ENCODE measurements at places on chromosomes 12 and 14.

DNA sequence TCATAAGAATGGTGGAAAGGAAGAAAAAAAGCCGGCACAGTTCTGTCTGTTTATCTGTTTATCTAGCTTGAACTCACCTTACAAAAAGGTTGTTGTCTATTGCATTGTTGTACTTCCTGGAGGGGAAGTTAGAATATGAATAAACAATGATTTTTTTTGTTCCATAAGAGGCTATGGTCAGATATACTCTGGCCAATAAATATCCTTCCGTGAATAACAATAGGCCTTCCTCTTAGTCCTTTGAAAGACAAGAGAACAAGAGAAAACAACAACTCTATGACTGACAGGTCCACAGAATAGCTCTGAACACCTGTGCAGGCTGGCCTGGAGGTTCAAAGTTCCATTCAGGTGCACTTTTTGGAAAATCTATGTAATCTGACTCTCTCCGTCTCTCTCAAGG, 192.8 kb upstream of the KRR1 start:
- DNase-seq: no peak

GRCh38 chr12:129815846-129816245, 88.0 kb downstream of the TMEM132D start:
- DNase-seq: no peak

DNA sequence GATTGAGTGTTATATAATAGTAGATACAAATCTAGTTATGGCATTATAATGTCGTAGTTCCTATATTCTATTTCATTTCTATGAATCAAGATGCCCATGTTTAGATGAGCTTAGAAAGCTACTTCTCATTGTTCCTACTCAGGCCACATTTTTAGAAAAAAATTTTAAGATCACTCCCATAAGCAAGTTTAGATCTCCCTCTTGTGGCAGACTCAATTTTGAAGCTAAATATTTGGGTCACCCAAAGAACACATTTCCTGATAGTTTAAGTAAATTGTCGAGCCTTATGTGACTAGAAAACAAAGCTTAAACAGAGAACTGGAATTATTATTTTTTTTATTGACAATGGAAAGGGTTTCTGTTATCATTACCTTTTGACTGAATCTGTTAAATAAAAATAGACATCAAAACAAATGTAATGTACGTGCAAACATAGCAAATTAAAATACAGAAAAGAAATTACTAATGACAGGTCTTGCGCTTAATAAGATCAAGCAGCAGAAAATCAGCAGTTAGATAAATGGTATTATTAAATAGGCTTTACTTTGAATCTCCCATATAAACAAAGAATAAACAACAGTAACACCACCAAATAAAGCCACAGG, 180.2 kb downstream of the ACSS3 start:
- DNase-seq: no peak

- DNase-seq: no peak
These were observed 41.0 kb upstream of the KCNJ8 start for GRCh38 chr12:21815306-21816062.

DNA sequence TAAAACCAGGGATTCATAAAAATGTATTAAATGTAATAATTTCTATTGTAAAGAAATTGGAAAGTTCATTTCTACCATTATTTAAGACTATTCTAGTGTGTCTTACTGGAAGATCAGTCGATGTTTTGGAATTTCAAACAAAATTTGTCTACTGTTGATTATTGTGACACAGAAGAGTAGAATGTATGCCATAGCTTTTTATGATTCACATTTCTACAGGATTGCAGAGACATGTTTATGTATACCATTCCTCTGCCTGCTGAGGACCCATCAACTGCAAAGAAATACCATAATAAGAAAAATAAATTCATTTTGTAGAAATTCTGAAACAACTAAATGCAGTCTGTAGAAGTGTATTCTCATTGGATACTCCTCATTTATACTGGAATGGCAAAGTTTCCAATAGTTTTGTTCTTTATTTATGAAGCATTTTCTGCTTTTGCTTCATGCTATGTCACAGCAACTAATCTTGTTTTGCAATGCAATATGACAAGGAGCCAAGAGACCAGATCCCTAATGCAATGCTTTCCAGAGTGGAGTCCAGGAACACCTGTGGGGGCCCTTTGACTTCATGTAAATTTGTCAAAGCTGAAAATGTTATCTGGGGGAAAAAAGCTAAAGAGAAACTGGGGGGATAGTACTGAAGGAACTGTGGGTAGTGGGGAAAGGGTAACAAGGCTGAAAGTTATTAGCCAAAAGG, 172.9 kb upstream of the LRIG3 start:
- no peak for DNase-seq

DNA sequence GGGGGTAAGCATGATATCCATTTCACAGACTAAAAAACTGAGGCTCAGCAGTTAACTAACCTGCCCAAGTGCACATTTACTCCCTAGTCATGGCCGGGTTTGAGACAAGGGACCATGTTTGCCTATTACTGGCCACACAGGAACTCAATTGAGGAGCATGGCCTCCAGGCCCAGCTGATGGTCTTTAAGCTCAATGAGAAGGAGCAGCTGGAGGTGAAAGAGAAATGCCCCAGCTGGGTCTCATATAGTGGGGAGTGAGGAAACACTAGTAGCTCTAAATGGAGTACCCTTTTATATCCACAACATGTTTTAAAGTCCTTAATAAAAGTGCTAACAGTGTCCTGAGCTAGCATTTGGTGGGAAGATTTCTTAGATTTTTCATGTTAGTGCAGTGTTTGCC, 1.6 kb downstream of the TDP1 start:
- DNase-seq: no peak

DNA sequence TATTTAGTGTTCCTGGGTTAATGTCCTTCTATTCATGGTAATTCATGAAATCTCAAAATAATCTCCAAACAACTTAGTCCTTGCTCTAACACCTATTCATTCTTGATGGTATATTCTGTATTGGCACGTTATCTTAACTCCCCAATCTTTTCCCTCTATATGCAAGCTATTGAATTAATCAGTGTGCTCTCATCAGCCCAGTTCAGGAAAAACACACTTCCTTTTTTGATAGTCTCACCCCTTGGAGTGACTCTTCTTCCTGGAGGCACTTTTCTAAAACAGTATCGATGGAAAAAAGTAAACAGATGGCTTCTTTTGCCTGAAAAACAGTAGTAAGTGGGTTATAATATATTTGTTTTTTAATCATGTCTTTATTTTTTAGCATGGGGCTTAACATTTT, 28.6 kb downstream of the TULP3 start:
- DNase-seq: no peak

DNA sequence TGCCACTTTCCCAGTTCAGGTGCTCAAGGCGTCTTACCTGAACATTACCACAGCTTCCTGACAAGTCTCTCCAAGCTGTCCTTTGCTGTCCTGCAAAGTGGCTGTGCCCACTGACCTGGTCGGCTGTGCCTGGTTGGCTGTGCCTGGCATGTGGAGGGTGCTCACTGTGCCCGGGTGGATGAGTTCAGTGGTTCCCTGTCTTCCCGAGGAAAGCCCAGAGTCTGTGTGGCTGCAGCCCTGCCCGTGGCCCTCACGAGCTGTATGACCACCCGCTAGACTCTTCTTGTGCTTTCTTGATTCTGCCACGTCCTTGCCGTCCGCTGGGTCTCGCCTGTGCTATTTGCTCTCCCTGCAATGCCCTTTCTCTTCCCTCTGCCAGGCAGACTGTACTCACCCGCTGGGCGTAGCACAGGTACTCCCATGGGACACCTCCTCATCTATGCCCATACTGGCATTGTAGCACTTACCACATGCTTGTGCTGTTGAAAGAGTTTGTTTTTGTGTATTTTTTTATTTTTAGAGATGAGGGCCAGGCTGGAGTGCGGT, 95.9 kb downstream of the TSPAN9 start:
- no peak for DNase-seq

- no peak for DNase-seq
These were observed 282.5 kb upstream of the TMPO start for GRCh38 chr12:98232753-98233390.

DNA sequence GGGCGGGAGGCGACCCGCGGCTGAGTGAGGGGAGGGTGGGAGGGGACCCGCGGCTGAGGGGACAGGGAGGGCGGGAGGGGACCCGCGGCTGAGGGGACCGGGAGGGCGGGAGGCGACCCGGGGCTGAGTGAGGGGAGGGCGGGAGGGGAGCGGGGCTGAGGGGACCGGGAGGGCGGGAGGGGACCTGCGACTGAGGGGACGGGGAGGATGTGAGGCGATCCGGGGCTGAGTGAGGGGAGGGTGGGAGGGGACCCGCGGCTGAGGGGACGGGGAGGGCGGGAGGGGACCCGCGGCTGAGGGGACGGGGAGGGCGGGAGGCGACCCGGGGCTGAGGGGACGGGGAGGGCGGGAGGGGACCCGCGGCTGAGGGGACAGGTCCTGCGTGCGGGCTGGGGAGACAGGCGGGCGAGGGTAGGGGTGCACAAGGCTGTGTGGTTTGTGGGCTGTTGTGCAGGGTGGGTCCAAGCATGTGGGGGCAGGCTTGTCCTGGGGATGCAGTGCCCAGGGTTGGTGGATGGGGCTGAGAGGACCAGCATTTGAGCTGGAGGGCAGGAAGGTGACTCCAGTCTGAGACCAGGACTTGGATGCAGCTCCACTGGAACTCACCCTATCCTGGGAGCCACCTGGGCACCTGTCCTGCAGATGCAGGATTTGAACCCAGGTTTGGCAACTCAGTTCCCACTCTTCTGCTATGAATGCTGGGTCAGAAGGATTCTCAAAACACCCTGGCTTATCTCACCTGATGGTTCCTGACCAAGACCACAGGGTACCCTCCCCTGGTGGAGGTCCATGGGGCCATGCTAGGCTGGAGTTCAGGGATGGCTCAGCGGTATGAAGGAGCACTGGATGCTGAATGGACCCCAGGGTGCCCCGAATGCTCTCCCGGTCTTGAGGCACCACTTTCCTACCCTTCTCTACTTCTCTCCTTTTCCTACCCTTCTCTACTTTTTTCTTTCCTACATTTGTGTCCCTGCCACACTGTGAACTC, 9.4 kb downstream of the PLD4 start:
- peak; percentile 27 for DNase-seq

DNA sequence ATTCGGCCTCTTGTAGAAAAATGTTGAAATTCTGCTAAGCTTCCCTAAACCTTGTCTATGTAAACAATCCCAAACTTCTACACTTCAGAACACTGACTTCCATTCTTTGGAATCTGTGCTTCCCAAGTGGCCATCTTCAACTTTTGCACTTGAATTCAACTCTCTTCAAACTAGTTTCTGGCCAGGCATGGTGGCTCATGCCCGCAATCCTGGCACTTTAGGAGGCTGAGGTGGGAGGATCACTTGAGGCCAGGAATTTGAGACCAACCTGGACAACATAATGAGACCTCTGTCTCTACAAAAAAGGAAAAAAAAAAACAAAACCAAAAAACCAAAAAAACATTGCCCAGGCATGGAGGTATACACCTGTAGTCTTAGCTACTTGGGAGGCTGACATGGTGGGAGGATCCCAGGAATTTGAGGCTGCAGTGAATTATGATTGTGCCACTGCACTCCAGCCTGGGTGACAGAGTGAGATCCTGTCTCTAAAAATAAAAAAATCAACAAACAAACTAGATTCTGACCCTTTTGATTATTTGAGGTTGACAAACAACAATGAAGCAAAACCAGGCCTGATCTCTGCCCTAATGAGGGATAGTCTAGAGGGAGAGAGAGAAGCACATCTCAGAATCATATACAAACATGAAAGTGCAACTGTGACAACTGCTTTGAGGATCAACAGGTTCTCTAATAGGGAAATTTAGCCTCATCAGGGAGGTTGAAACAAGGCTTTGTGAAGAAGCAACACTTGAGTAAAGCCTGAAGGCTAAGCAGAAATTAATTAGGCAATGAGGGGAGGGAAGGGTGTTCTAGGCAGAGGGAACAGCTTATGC, 11.6 kb upstream of the C12orf75 start:
- DNase-seq: no peak

- no peak for DNase-seq
These were observed 30.3 kb downstream of the DIO3 start for GRCh38 chr14:101591582-101591981.

GRCh38 chr14:56809270-56810146, 771 bp downstream of the OTX2 start:
- DNase-seq: no peak

- no peak for DNase-seq
These were observed 99.3 kb downstream of the RAD51B start for GRCh38 chr14:67918838-67919237.

- peak; percentile 94 for DNase-seq
These were observed 15.6 kb downstream of the BAG5 start for GRCh38 chr14:103546652-103547454.

DNA sequence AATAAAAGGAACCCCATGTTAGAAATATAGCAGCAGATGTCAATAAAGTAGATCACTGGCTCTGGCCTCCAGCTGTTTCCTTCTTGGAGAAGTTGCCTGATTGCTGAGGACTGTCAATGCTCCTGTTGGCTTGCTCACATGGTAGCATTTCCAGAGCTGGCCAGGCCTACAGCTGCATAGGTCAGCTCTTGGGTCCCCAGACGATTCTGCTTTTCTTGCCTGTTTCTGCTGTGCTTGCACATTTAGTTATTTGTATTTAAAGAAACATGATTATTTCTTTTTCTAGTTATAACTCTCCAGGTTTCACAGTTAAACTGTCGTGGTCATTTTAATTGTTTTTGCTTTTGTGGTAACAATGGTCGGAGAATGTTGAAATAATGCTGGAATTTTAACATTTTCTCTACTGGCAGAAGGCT, 7.2 kb downstream of the NAV3 start:
- no peak for DNase-seq

GRCh38 chr14:101408077-101408831, 153.0 kb upstream of the DIO3 start:
- DNase-seq: no peak

GRCh38 chr12:104604070-104604994, 147.6 kb downstream of the CHST11 start:
- DNase-seq: peak; percentile 69

- DNase-seq: no peak
These were observed 1.1 kb upstream of the CATSPERB start for GRCh38 chr14:91732859-91733477.

- no peak for DNase-seq
These were observed 8.7 kb downstream of the CFAP251 start for GRCh38 chr12:121926874-121927706.

DNA sequence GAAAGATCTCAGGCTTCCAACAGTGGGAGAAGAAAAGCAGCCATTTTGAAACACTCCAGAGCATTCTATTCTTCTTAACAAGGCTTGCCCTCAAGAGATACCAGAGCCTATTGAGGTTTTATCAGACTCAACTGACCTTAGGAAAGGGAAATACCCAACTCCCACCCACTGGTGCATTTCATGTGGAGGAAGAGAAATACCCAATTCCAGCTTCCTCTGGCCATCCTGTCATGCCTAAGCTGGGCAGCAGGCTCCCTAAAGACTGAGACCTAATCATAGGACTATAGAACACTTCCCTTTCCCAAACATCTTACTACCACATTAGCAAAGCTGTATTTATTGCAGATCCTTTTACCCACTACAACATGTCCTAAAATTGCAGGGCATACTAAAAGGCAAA, 164.5 kb downstream of the KIF21A start:
- DNase-seq: no peak
